Fibroblast of skin of right quadriceps (primary cell): ENCODE measurements at places on chromosomes 2 and 18.

GRCh38 chr2:85423525-85423924 is 5.0 kb downstream of the SH2D6 start:
- DNase-seq: no peak

DNA sequence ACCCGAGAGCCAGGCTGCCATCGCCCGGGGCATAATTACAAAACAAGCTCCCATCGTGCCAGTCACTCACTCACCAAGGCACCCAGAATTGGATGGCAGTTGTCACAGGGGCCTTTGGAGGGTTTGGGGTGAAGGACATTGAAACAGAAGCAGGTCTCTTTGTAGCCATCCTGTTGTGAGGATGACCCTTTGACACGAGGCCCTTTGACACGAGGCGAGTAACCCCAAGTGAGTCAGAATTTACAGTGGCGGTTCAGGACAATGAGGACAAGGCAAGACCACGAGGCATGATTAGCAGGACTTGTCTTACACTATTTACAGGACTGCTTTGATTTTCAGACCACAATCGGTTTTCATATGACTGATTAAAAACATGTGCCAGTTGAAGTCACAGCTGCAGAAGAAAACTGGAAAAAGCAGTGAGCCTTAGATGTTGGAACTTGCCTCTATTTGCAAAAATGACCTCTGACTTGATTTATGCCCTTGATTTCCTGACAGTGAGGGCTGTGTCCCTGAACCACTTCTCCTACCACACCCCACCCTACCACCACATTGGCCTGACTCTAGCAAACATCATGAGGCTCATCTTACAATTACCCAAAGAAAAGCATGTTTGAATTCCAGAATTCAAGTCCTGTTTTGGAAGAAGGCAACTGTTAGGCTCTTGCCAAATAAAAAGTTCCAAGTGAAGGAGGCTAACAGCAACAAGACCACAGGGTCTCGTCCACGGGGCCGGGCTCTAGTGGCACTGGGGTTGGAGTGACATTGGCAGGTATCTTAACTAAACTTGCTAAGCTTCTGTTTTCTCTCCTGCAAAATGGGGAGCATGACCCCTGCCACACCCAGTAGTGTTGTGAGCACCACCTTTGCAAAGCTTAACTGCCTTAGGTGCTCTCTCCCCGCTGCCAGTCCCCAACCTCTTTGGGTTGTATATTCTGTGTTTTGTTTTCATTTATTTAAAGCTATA is 64.4 kb upstream of the FOSL2 start:
- DNase-seq: peak; percentile 83

GRCh38 chr2:180876506-180876905 is 103.9 kb upstream of the UBE2E3 start:
- peak; percentile 3 for DNase-seq

GRCh38 chr18:79866889-79867574 is 69.3 kb downstream of the KCNG2 start:
- no peak for DNase-seq

- peak; percentile 22 for DNase-seq
Observed at GRCh38 chr18:64037812-64038414, 68.0 kb downstream of the SERPINB8 start.

DNA sequence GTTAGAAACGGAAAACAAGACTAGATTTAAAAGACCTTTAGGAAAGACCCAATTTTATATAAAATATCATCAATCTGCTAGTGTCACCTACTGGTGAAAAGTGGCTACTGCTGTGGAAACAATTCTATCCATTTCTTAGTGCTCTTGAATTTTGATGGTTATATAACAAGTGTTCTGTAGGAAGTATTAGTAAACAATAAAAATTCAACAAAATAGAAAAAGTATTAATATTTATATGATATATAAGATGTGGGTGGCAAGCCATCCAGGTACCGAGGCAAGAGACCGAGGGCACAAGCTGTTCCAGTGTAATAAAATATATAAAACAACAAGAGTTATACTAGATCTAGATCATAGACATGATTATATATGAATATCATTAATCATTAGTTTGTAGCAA is 6.2 kb upstream of the TMEM87B start:
- DNase-seq: peak; percentile 46

- peak; percentile 68 for DNase-seq
Observed at GRCh38 chr18:70374154-70374553, 85.3 kb downstream of the SOCS6 start.

DNA sequence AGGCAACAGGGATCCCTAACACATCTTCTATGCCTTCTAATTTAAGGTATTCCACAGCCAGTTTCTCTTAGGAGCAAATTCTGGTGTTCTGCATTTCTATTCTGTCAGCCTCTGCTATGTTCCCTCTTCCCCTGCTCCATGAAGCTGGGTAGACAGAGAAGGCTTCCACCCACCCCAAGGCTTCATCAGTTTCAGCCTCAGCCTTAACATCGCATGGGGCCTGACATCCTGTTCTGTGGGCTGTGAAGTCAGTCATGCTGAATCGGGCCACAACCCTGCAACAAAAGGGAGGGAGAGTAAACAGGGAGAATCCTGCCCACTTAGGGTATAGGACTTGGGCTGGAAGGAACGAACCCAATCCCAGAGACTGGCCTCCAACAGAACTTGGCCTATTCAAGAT is 70.6 kb upstream of the PPM1B start:
- no peak for DNase-seq

GRCh38 chr18:46253498-46253897 is 149.3 kb downstream of the HAUS1 start:
- DNase-seq: peak; percentile 42

DNA sequence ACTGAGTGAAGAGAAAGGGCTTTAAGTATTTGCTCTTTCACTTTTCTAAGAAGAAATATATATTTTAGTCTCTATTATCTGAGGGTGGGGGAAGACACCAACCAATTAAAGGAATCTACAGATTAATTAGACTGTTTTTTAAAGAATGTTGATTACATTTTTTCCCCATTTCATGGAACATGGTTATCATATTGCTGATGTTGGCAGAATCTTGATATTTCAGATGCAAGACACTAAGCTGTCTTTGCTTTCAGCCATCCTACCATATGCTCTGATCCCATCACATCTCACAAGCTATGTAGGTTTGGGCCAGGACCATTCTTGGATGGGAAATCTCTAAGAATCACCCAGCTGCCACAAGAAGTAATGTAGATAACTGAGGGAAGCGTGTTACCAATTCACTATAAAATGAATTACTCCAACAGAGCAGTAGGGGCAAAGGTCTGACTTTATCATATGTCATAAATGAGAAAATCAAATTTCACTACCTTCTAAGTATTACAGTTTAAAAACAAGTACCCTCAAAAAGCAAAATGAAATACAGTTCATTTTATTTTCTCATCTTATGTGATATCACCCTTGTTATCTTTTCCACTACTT is 6.7 kb upstream of the TBR1 start:
- no peak for DNase-seq

GRCh38 chr2:236078297-236079255 is 89.6 kb downstream of the GBX2 start:
- DNase-seq: peak; percentile 76
